D341Med (cell line): ENCODE measurements at places on chromosomes 2 and 18.

- no peak for DNase-seq
Observed at GRCh38 chr18:39862341-39862740, 2092.7 kb upstream of the PIK3C3 start.

DNA sequence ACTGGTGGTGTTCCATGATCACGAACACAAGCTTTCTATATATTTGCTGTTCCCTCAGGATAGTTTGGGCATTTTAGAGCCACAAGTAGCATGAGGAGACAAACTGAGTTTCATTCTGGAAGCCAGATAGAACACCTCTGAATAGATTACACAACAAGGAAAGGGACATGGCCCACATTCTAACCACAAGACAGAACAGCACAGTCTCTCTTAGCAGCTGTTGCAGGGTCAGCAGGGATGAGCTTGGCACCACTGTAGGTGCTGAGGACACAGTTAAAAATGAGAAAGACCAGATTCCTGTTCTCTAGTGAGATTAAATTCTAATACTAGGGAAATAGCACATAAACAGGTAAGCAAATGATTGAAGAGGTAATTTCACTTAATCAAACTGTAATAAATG lies 235.3 kb downstream of the ZNF407 start:
- DNase-seq: no peak

DNA sequence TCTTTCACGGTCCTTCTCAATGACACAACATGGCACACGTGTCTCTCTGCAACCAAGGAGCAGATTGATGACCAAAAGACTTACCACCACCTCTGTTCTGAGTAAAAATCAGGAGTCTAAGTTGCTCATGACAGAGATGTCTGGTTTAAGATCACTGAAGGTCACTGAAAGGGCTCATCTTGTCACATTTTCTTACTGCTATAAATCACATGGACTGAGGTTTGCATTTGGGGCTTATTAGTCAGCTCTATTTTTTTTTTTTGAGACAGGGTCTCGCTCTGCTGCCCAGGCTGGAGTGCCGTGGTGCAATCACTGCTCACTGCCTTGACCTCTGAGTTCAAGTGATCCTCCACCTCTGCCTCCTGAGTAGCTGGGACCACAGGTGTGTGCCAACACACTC lies 19.4 kb downstream of the CFLAR start:
- no peak for DNase-seq

DNA sequence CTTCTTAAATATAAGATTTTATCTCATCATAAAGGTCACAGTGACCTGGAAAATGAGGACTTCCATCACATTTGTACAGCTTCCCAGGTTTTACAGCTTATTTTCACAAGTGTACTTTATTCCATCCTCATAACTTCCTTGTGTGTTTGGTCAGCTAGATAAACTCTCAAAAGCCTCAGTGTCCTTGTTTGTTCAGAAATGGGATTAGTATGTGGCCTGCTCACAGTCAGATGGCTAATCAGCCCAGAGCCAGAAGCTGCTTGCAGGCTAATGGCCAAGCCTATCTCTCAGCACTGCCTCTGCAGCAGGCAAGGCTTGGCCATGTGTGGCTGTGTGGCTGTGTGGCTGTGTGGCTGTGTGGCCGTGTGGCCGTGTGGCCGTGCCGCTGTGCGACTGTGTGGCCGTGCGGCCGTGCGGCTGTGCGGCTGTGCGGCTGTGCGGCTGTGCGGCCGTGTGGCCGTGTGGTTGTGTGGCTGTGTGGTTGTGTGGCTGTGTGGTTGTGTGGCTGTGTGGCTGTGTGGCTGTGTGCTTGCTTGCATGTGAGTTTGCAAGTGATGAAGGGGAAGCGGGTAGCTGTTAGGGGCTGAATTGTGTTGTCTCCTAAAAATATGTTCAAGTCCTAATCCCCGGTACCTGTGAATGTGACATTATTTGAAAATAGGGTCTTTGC lies 233.0 kb upstream of the TNP1 start:
- no peak for DNase-seq

- no peak for DNase-seq
Observed at GRCh38 chr2:134402410-134402809, 148.5 kb downstream of the MGAT5 start.

DNA sequence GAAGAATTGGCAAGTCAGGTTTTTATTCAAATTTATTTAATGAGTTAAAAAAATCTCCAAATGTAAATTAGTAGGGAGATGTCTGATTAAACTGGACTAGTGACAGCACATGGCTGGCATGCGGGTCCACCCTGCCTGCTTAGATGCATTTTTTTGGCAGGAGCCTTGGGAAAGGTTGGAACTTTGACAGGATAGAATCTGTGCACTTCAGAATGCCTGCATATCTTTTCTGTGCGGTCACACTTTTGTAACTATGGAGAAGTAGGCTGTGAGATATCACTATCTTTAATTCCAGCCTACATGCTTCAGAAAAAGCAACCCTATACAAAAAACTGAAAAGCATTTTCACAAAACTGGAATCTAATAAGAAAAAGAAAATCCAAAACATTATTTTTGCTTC lies 317.8 kb downstream of the MBD2 start:
- no peak for DNase-seq

DNA sequence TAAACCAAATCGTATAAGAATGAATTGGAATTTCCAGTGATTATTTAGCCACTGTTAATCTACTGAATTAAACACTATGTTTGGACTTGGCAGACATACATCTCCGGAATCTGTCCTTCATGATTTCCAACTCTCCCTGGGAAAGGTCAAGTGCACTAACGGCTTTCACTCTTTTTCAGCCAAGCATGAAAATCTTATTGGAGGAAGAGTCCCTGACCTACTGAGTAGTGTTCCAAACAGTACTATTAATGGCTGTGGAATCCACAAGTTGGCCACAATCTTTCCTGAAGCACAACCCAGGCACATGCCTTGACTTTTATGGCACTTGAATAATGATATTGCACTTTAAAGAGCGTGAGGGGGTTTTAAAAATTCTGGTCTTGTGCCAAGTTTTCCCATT lies 318.9 kb upstream of the RND3 start:
- no peak for DNase-seq

DNA sequence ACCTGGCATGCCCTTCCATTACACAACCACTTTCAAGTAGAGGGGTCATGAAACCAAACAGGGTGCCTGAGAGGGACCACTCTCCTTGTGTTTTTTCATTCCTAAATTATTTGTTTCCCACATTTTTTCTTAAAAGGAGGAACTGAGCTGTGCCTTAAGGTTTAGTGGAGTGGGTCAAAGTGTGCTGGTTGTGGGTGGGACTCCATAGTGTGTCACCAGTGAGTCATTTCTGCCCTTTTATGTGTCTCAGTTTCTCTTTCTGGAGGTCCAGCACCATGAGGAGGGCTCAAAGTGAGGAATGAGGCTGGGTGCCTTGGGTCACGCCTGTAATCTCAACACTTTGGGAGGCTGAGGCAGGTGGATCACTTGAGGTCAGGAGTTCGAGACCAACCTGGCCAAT lies 37.8 kb downstream of the COMMD1 start:
- no peak for DNase-seq

GRCh38 chr2:172861656-172862476 lies 126.2 kb downstream of the RAPGEF4 start:
- no peak for DNase-seq

DNA sequence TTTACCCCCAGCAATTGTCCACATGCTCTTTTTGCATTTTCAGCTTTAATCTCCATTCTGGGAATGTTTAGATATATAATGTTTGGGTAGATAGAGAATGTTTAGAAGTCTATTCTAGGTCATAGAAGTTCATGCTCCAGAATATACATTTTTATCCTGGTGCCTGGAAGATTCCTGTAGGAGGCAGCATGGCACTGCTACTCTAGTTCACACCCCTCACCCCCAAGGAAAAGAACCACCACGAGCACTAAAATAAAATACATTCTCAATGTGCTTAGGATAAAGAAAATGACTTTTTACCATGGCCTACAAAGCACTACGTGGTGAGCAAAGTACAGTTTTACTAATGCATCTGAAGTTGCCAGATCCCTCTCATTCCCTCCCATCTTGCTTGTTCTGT lies 53.8 kb downstream of the MYO1B start:
- no peak for DNase-seq

DNA sequence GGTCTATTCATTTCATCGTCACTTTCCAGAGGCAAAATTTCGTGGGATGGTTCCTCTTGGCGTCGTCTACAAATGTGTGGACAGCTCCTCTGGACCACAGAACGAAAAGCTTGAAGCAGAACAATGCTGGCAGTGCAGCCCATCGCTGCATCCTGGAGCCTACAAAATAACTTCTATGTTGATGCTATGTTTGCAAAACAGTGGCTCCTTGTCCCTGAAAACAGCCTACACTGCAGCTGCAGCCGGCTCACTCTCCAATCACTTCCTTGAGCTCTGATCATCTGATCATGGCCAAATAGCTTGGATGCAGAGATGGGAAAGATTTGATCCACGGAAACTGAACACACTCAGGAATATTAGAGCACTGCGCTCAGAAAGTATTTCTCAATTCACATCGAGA lies 60.0 kb downstream of the DOCK10 start:
- no peak for DNase-seq

DNA sequence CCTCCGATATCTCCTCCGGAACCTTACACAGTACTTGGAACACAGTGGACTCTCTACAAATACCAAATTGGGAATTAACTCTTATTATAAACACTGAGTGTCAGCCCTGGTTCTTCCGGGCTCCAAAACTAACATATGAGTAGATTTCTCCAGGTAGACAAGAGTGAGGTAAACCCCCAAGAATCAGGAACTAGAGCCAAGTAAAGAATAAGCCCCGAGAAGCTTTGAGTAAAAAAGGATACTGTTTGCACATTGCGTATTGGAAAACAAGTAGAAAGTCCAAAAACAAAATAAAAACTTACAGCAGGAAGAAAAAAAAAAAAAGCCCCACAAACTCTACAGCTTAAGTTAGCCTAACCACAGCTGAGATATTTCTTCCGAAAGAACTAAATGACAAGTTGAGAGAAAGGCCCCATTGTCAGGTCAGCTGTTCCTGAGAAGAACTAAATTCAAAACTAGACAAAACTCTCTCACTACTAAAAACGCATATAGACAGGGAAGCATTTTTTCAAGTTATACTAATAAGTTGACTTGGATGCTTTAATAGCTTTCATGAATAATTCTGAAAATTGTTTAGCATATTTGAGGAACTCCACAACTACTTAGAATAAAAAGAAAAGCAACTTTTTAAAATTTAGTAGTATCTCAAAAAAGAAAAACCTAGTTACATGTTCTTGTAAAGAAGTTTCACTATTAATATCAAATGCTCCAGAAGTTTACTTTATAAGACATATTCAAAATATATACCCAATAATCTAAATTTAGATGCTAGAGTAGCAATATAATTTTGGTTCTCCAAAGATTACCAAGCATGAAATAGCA lies 4.3 kb upstream of the HAAO start:
- DNase-seq: no peak

DNA sequence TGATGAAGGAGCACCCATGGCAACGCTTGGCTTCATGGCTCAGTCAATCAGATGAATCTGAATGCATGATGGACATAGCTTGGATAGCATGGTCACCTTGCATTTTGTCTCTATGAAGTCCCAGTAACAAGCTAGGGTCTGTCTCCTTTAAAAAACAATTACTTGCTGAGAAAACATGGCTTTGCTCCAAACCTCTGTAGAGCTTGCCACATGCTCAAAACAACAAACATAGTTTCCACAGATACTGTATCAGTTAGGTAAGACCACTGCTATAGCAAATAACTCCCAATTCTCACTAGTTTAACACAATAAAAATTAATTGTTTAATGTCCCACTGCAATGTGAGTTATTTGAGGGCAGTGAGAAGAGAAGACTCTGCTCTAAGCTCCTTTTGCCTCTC lies 401.0 kb downstream of the IRS1 start:
- DNase-seq: no peak

DNA sequence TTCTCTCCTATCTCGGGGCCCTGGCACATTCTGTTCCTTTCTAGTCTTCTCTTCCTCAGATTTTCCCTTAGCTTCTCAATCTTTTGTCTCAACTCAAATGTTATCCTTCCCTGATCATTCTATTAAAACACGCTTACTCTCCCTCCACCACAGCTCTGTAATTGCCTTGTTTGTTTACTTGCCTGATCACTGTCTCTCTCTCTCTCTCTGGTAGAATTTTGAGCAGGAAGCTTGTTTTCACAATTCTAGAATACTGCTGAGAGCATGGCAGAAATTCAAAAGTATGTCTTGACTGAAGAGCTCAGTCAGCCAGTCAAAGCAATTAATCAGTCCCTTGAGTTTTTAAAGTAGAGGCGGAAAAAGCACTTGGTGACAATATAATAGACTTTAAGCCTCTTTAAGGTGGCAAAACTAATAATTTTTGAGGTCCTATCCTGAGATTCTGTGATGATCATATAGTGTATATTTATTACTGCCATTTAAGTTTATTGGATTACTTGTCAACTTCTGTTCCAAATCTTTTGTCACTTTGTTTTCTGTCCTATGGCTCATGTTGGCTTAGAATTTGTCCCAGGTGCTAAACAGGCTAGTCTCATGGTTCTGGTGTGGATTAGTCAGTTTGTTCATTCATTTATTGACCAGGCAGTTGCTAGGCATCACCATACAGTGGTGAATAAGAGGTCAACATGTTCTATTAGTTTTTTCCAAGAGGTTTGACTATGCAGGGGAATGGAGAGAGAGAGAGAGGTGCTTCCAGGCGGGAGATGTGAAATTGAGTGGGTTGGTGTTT lies 2.3 kb downstream of the PSMD1 start:
- no peak for DNase-seq

- DNase-seq: no peak
Observed at GRCh38 chr2:241020629-241021190, 22.3 kb downstream of the SNED1 start.

DNA sequence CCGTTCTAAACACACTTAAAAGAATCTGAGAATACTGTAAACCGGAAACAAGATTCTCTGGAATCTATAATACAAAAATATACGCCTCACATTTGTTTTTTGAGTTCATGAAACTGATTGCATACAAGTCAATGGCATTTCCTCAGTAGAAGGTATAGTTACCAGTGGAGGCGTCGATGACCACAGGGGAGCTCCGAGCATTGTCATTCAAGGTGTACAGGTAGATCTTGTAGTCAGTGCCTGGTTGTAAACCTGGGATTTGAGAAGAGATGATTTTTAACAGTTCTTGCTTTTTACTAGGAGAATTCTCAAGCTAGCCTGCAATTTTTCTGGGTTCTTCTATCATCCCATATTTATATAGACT lies 60.4 kb downstream of the FN1 start:
- DNase-seq: no peak

GRCh38 chr2:21310493-21310892 lies 186.7 kb downstream of the TDRD15 start:
- no peak for DNase-seq

GRCh38 chr2:18176679-18177215 lies 298.3 kb downstream of the KCNS3 start:
- DNase-seq: no peak

DNA sequence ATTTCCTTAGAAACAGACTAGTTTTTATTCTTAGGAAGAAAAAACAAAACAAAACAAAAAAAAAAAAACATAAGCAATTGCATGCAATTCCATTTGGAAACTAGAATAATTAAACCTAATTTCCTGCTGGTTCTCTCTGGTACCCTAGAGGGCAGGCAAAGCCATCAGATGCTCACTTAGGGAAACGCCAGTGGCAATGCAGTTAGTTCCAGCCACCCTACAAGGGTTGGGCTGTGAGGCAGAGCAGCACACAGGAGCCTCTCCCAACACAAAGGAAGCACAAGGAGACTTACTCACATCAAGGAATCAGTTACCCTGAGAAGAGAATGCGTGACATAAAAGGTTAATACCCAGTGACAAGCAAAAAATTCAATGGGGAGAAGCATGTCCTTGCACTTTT lies 28.8 kb downstream of the CCDC93 start:
- no peak for DNase-seq
